ENCODE measurements at places on chromosomes 12 and 14.

DNA sequence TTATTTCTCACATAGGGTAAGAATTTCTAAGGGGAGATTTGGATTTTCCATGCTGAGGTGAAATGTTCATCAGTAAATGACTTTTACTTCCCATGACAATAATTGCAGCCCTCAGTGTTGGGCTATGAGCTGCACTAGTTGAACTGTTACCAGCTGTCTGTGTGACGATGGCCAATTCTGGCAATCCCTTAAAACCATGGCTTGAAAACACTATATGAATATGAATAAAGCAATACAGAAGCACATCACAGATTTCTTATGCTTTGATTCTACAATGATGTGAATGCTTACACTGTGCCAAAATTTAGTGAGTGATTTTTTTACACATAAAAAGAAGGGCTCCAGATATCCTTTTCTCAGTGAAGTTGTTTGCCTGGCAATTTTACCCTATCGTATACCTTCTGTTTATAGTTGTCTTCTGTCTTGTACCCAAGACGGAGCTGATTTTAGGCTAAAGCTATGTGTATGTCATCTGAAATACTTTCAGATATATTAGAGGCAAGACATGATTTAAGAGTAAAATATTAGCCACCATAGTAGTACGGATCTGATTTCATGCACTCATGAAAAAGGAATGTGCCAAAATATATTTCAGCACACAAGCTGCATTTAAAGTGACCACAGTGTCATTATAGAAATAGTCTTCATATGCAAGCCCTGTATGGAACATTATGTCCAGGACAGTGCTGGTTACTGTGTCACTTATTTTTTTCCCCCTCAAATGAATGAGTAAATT, 52.0 kb downstream of the SLC38A4 start:
- DNase-seq, result no peak

DNA sequence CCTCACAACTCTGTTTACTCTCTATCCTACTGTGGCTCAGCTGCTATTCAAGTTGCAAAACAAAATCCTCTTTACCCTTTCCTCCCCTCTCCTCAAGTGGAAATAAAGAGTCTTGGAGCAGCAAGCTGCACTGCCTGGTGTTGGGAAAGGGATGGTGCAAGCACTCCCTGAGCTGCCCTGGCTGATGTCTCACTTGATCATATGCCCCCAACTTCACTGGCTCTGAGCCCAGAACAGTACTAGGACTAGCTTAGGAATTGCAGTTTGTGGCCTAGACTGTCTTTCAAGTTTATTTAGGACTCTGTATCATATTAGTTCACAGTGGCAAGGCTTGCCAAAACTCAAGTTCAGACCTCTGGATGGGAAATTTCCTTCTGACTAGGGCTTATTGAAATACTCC, 1683.8 kb upstream of the SEL1L start:
- no peak for DNase-seq

- no peak for DNase-seq
Measured at GRCh38 chr12:90407841-90408240, 547.1 kb downstream of the CCER1 start.

DNA sequence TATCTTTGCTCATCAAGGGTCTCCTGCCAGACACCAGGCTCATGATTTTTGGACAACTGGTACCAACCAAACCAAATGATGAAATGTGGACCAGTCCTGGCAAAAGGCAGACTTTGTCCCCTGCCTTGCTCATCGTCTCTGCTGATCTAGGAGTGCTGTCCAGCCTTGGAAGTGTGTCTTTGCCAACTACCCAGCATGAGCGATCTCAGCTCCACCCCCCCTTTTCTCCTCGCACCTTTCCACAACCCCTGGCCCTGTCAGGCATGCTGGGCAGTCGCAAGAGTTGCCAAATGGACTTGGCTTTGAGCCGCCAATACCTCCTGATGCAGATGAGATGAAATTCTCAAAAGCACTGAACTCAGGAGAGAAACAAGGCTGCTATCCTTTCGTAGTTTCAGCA, 174.3 kb downstream of the KCNA5 start:
- no peak for DNase-seq

GRCh38 chr14:67228325-67228984, 12.8 kb upstream of the PALS1 start:
- DNase-seq, result no peak

DNA sequence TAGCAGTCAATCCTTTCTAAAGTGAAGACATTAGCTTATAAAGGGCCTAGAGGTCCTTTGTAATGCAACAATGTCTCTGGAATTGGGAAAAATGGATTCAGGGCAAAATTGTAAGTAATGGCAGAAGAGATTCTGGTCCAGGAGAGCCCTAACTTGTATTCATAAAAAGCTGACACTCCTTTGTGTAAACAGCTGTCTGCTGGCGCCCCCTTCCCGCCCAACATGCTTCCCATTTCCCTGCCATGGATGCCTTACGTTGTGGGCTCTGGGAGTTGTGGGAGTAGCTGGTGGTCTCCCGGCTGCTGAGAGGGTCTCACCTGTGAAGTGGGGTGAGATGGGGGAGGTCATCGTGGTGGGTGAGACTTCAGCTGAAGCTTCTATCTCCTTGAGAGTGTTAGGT, 2.3 kb downstream of the ACRBP start:
- DNase-seq, result no peak

DNA sequence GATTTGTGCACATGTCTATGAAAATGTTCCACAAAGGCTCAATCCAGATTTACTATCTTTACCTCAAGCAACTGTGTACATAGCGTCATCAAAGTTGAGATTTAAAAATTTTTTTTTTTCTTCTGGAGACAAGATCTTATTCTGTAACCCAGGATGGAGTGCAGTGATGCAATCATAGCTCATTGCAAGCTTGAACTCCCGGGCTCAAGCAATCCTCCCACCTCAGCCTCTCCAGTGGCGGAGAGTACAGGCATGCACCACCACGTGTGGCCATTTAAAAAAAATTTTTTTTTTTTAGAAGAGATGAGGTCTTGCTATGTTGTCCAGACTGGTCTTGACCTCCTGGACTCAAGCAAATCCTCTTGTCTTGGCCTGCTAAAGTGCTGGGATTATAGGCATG, 2.3 kb downstream of the COCH start:
- no peak for DNase-seq

DNA sequence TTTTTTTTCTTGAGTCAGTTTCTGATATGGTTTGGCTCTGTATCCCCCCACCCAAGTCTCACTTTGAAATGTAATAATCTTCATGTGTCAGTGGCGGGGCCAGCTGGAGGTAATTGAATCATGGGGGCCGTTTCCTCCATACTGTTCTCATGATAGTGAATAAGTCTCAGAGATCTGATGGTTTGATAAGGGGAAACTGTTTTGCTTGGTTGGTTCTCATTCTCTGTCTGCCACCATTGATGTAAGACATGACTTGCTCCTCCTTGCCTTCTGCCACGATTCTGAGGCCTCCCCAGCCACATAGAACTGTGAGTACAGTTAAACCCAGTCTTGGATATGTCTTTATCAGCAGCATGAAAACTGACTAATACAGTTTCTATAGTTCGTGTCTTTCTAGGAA, 42.9 kb downstream of the WNK1 start:
- no peak for DNase-seq

DNA sequence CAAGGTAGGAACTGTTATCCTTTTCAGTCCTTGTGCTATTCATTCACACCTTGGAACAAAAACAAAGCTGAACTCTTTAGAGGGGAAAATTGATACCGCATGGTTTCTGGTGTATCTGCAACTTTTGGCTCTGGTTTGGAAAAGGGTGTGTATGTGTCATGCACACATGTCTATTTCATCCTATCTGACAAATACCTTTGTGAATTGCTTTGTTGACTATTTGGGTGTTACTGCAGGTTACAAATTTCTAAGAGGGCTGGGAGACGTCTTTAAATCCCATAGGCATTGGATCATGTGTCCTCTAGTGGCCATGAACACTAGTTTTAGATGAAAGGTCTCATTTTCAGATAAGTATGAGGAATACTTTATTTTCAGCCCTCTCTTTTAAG, 59.9 kb upstream of the IFNG-AS1 start:
- no peak for DNase-seq
